ENCODE measurements at places on chromosomes 5 and 9. TPM values are rescaled to one million over a fixed set of nuclear protein-coding genes. Genes with fewer than 3 reads are reported as not detected.
A peak's percentile ranks its signal among the peaks of the same experiment; 100 is the strongest.

DNA sequence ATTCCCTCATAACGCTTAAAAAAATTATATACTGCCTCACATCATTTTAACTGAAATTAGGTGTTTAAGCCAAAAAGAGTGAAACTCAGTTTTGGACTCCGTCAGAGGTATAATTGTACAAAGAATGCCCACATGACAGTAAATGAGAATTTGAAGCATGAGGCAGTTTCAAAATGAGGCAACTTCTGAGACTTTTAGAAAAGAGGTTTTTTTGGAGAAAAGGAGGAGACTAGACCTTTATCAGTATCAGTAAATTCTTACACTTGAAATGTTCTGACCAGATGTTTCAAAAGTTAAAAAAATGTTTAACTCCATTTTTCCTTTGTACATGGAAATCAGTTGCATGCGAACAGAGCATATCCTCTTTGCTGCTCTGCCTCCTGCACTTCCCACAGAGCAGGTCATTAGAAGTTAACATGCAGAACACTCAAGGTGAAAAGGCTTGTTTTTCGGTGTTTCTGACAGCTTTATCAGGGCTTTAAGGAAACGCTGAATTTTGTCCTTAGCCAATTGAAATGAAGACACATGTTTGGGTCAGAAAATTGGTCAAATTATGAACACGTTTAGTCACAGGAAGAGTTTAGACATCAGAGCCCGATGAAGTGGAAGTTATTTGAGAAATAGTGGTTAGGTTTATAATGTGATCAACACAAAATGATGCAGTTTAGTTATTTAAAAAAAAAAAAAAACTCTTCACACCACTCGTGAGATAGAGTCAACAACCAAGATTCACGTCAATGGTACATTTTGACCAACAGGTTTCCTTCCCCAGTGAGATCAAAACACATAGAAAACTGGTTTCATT lies 59.5 kb downstream of the PIK3R1 start:
- no peak for DNase-seq

DNA sequence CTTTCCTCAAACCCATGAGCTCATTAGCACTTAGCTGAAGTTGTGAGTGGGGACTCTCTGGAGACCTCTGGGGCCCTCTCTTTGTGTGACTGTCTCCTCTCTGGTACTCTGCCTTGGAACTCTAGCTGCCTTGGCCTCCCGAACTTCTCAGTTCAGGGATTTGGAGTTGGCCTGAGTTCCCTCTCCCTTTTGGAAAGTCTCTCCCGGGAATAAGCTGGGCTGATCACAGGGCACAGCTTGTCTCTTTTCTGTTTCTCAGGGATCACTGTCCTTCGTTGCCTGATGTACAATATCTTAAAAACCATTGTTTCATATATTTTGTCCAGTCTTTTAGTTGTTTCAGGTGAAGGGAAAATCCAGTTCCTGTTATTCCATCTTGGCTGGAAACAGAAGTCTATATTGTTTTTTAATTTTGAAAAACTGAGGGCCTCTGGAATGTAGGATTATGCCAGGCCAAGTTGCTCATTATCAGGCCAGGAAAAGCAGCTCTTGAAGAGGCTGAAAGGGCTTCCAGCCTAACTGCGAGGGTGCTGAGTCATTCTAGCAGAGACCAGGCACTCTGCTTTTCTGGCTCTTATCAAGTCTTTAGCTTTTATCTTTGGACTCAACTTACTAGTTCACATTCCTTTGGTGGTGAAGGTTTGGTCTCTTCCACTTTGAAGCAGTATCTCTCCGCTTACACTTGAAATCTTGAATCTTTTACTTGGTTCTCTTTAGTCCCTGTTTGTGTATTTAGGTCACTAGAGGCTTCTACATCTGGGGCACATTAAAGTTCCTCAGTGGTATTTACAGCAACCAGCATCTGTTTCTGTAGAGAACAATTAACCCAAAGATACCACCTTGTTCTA lies 8.4 kb upstream of the RGS3 start:
- peak; percentile 68 for DNase-seq

ADAMTSL2 gene
- 9.1 TPM for total RNA-seq

DNA sequence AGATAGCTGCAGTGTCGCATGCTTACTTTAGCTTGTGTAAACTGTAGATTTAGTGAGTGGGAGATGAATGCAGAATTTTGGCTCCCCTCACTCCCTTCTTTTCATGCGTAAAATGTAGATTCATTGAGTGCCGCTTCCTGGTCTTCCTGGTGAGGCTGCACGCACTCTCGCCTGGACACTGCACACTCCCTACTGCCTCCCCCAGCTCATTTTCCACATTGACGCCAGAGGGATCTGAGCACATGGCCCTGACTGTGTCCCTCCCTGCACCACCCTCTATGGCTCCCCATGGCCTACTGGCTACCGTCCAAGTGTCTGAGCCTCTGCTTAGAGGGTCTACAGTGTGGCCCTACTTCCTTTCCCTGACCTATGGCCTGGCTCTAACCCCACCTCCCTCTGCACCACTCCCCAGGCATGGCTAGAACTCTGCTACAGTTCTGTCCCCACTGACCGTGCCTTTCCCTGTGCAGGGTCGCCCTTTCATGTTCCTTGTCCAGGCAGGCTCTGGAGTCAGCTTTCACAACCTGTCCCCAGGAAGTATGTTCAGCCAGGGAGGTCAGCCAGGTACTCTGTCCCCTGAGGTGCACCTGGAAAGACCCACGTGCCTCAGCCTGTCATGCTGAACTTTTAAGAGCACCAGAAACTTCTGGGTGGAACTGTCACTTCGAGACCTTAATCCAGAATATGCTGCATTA lies 160.6 kb downstream of the COL23A1 start:
- no peak for DNase-seq

DNA sequence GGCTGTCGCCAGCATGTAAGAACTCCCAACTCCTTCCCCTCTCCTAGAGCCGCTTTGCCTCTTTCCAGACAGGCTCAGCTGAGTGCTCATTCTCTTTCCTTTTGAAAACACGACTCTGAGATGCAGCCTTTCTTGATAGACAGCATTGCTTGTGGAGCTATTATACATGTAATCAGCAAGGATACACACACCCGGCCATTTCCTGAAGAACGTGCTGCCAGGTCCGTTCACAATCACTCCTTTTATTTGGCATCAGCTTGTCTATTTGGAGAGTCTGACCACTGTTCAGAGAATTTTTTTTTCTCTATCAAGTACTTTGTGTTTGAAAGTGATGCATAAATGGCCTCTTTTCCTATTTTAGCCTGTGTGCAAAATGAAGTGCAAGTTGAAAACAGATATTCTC lies 328.7 kb downstream of the MARCHF11 start:
- no peak for DNase-seq

DNA sequence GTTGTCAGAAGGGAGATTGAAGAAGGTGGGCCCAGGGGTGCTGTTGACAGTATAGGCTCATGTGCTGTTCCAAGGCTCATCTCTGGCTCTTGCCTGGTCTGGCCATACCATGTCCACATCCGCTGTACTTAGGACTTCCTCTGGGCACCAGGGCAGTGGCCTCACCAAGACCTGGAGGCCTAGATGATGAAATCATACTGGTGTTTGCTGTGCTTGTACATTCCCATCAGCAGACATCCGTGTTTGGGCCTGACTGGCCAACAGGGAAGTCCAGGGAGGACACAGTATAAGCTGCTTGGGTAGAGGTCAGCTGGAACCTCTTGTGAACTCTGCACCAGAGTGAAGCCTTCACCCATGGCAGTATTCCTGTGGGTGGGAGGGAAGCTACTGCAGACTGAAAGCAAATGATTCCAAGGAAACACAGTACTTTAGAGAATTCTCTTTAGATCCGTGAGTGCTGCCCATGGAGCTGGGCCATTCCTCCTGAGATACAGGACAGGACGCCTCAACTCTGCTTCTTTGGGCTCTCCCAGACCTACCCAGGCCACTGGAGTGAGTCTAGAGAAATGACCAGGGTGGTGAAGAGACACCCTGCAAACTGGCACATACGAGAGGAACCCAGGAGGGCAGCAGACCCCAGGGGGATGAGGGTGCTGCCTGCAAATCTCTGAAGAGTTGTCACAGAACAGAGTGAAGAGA lies 22.5 kb downstream of the POLR1E start:
- no peak for DNase-seq

GRCh38 chr5:102975045-102975444 lies 144.9 kb downstream of the GIN1 start:
- DNase-seq, result no peak

DNA sequence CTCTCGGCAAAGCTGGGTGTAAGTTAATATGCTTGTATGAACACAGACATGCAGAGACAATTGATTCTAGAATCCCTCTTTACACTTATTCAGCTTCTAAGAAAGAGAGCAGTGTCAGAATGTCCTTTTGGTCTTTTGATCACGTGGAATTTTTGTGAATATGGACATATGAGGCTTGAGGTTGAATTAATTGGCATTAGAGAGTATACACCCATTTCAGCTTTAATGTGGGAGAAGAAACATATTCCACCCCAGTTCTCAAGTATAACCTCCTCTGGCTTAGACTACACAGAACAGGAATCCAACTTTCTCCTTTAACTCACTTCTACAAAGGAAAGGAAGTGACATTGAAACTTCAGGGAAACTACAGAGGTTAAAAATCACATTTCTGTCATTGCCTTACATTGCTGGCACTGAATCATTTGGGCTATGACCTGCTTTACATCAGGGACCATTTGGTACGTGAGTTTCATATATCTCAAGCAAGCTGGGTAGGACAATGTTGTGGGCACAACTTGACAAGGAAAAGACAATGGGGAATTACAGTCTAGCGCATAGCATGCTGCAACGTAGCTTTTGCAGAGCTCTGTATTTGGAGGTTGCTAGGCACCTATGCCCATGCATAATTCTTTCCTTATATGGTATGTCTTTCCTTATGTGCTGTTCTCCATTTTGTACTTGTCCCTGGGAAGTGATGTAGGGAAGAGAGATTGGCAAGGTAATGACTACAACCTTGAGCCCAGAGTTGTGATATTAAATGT lies 19.5 kb downstream of the DAB2 start:
- DNase-seq, result no peak

DNA sequence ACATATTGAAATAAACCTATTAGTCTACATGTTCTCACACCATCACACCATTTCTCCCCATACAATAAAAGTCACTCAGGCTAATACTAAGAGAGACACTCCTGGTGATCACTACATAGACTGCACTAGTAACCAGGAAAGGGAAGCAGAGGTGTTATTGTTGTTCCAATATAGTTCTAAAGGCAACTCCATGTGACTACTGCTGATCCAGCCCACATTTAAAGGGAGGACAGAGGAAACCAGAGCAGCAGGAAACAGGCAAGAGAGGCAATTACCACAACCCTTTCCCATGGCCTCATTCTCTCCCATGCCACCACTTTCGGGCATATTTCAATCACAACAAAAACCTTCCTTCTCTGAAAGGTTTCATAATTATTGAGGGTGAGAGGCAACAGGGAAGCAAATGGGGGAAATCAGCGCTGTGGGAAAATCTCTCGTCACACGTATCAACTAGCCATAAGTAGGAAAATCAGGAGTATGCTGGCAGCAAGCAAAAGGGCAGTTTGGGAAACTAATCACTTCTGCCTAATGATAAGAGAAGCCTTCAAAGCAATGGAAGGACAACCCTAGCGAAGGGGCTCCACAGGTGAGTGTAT lies 1.8 kb downstream of the UBAP2 start:
- no peak for DNase-seq

MSH3 gene
- total RNA-seq, result 12.5 TPM

DNA sequence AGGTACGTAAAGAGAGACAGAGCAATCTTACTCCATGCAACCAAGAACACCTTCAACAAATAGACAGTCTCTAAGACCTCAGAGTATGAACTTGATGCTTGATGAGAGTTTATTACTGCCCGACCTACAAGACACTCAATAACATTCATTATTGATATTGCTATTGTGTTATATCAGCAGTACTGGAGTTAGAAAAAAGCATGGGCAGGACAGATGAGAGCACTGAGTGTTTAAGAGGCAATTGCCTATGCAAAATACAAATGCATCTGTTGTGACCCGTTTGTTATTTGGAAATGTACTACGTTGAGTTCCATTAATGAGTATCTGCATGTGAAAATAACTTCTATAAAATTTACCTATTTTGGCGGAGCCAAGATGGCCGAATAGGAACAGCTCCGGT lies 8.1 kb upstream of the MARCOL start:
- no peak for DNase-seq

All from heart right ventricle (tissue), 16 donors.